ENCODE measurements at places on chromosomes 4 and X.
A peak's percentile ranks its signal among the peaks of the same experiment; 100 is the strongest.

GRCh38 chr4:123284168-123284567 lies 112.4 kb upstream of the SPRY1 start:
- no peak for DNase-seq

DNA sequence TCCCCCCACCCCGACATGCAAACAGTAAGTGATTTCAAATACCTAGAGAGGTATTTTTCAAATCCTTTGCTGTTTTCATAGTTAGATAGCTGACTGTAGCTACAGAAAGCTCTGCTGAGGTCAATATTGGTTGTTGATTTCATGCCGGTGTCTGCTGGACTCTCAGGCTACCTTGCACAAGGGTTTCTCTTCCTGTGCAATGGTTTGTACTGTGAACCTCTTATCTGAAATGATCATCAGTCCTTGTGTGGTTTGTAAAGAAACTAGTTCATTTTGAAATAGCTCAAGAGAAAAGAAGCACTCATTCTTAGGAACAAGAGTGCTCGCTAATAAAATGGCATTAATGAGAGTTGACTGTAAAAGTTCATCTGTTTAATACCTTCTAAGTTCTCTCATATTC lies 2.1 kb downstream of the MTM1 start:
- no peak for DNase-seq

DNA sequence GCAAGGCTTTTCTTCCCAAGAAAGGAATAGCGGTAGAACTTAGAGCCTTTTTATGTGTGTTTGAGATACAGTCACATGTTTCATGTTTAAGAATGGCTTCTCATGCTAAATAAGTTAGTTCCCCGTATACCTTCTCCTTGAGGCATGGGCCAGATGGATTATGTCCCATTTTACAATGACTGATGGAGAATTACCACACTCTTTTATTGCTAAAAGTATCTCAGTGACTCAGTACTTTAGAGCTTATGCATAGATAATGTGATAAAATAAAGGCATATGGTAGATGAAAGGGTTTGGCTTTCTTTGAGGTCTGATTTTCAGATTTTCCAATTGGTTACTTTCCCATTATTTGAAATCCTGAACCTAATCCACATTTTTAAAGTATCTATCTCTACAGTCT lies 121.8 kb upstream of the BMPR1B start:
- no peak for DNase-seq

- DNase-seq, result peak; percentile 88
Observed at GRCh38 chr4:52643785-52644244, 15.3 kb downstream of the USP46 start.

GRCh38 chr4:140659943-140660700 lies 91.4 kb upstream of the UCP1 start:
- no peak for DNase-seq

DNA sequence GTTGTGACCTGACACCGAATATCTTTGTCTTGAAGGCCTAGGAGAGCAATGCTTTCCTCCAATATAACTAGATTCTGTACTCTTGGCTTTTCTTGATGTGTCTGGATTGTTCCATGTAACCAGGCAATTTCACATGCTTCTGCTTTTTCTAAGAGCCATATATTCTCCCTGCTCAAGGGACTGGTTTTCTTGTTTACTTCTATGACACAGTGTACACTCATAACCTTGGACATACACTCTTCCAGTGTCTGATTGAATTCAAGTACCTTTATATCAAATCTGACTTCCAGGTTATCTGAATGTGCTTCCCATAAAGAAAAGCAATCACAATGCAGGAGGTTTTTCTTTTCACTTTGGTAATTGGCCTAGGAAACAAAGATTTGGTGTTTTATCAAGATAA lies 17.4 kb upstream of the EIF4E start:
- no peak for DNase-seq

- no peak for DNase-seq
Observed at GRCh38 chrX:45623266-45623665, 422.6 kb upstream of the DIPK2B start.

- no peak for DNase-seq
Observed at GRCh38 chr4:185013417-185014125, 4.7 kb upstream of the HELT start.

- no peak for DNase-seq
Observed at GRCh38 chrX:123169247-123169901, 14.7 kb upstream of the GRIA3 start.

DNA sequence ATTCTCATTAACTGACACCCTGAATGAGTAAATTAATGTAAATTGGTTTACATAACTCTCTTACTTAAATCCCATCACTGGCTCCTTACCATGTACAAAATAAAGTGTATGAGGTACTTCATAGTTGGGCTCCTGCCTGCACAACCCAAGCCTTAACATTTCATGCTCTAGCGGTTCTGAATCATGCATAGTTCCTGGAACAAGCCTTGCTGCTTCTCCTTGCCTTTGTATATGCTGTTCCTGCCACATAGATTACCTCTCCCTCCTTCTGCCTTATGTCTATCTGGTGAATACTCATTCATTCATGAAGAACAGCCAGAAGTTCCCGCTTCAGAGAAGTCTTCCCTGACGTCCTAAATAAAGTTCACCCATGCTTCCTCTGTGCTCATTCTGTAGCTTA lies 594.7 kb downstream of the SMARCA1 start:
- DNase-seq, result no peak

GRCh38 chr4:127685292-127685691 lies 44.9 kb upstream of the SLC25A31 start:
- DNase-seq, result no peak

GRCh38 chrX:40171513-40172400 lies 74.0 kb upstream of the BCOR start:
- DNase-seq, result peak; percentile 50

DNA sequence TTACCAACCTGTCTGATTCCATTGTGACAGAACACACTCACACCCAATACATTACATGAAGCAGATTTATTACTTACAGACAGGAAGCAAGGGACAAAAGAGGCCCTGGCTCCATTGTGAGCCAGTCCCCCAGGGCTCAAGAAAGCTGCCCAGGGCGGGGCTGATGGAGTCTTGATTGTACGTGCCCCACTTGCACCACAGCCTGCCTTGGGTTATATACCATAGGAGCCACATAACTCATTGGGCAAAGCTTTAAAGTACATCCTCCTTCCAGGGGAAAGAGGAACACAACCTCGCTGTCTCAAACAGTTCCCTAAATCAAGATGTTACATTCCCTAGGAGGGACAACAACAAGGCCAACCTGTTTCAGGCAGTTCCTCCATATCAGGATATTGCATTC lies 3.4 kb upstream of the ZRSR2 start:
- no peak for DNase-seq

DNA sequence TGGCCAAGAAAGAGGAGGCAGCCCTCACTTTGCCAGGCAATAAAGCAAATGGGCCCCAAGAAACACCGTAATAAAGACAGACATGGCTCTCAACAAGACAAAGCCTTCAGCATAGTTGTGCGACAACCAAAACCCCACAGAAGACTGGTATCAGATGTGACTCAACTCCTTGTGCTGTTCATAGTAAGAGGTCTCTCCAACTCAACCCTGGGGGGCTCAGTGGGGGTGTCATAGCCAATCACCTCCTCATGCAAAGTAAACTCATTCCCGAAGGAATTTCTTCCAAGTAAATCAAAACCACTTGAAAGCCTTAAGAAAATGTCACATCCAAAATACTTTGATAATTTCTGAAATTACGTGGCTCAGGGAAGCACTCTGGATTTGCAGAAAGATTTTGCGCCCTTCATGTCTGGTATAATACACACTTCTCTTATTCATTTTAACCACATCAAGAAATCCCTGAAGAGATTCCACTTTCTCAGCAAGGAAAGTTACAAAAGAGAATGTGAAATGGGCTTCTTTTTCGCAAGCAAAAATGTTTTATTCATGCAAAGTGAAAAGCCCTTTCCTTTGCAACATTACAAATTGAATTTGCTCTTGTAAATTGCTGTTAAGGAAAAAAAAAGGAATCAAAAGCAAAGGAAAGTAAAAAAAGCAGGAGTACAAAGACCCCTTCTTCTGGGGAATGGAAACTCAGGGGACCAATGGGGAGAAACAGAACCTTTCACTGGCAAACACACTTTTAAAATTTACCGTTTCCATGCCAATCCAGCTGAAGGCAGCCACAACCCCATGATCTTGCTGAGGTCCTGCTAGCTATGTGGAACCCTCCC lies 137.4 kb downstream of the NSUN7 start:
- no peak for DNase-seq

DNA sequence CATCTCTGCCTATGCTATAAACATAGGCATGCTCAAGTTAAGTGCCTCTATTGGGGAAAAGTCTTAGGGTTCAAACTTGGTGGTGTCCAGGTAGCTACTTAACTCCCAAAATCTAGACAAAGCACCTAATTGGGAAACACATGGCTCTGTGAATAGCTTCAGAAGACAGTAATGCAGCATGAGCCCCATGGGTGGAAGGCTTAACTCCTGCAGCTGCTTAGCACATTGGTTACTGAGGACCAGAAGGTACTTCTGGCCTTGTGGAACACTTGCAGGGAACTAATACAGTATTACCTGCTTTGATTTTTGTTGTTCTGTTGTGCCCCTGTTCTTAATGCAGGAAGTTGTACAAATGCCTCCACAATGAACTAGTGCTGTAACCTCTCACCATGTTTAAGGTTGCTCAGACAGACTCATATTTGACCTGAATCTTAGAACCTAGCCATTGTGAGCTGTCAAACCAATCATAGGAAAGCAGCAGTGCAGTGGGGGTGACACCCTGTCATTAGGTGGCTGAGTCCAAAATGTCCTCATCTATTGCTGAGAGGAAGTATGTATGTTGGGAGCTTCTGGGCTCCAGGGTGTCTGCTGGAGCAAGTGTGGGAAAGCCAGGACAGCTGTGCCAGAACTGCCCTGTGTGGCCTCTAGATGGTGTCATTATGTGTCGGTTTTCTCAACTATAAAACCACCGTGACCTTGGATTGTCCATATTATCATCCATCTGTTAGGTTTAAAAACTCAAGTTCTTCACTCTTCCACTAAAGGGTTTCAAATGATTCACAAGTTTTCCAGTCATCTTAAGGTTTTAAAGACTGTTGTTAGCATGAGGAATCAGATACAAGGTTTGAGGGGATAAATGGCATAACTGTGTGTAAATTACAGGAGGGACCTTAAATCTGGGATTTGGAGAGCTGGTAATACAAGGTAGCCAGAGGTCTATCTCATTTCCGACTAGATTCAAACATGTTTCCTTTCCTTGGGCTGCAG lies 69.9 kb upstream of the WDR1 start:
- no peak for DNase-seq

DNA sequence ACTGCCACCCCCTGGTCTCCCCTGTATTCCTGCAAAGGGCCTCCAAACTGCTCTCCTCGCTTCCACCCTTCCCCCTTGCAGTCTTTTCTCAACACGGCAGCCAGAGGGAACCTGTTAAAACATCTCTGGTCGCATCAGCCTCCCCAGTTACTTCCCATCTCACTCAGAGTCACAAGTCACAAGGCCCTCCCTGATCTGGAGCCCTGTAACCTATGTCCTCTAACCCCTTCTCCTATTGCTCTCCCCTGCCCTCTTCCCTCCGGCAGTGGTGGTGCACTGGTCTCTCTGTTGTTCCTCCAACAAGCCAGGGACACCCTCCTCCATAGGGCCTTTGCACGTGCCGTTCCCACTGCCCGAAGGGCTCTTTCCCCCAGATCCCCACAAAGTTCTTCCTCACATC lies 73.2 kb downstream of the SH3KBP1 start:
- no peak for DNase-seq

DNA sequence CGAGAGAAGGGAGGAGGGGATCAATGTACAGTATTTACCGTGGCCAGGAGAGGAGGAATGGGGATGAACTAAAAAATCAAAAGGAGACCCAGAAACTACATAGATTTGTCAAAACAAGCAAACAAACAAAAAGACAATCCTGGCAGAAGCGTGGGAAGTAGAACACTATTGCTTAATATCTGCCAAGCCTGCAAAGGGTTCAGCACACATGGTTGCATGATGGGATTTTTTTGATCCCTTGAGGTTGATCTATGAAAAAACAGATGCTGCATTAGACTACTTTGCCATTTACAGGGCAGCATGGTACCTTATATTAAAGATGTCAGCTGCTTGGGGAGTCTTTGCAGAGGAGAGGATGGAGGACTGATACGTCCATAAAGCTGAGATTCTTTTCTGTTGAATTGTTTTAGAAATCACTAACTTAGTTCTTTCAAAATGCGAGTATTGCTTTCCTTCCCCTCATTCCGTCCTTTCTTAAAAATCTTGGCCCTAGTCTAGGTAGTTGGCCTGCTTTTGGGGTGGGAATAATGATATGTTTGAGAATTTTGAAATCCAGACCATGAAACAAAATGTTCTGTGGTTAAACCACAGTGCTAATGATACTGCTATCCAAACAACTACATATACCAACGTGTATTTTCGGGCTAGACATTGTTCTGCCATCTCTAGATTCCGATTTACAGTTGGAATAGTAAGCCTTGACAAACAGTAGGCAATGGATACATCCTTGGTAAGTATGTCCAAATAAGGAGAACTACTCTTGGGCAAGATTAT lies 39.6 kb upstream of the TMEM150C start:
- no peak for DNase-seq

- no peak for DNase-seq
Observed at GRCh38 chr4:8844976-8845690, 26.5 kb downstream of the HMX1 start.

DNA sequence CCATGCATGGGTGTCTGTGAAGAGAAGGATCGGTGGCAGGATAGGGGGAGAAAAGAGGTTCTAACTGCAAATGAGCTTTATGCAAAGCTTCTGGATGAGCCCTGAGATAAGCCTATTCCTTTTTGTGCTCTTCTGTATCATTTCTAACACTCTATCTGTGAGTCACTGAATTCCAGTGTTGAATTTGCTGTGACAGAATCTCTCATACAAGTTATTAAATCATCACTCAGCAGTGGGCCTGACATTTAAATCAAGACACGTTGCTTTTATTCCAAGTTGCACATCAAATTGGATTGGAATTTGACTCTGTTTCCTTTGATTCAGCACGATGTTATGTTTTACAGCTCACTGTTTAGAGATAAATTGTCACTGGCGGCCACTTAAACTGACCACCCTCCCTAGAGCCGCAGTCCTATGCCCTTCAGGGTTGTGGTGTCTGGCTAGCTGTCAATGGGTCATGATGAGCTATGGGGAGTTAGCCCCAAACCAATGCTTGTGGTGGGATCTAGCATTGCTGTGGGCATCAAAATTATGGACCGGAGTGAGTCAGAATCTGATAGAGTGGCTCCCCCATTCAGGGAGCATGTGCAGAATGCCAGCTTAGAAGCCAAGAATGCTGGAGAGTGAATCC lies 42.7 kb downstream of the LHFPL1 start:
- no peak for DNase-seq

DNA sequence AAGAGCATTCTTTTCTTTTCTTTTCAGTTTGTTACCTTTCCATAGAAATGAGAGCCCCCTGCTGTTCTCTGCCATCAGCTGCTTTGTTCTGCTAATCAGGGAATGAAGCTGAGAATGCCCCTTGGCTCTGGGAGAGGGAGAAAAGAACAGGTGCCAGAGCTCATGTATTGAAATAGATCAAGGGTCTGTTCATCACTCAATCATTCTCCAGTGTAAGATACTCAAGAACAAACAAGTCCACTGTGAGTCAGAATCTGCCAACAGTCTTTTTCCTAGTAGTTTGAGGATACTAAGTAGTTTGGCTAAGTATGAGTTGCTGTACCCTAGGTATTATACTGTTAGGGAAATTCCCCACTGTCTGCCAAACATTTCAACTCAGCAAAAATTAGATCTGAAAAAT lies 144.3 kb downstream of the RTL3 start:
- no peak for DNase-seq

Measured in body of pancreas (tissue), 4 donors.